Bronchial smooth muscle cell (primary cell): ENCODE measurements at places on chromosomes 12 and 14. TPM values are rescaled to one million over a fixed set of nuclear protein-coding genes. Genes with fewer than 3 reads are reported as not detected.

RTL1 gene
- under 0.01 TPM in 1 of 2 replicates, not detected in the other for total RNA-seq

PAN2 gene
- 21.8 and 27.2 TPM in 2 replicates for total RNA-seq

SERPINA5 gene
- under 0.01 and 0.09 TPM in 2 replicates for total RNA-seq

KCNC2 gene
- not detected in 2 replicates for total RNA-seq

SLC6A12 gene
- not detected in 2 replicates for total RNA-seq
